ENCODE measurements at places on chromosomes 11 and 22.

- DNase-seq, result no peak
These were observed 722 bp upstream of the GUCY1A2 start for GRCh38 chr11:107018902-107019493.

- DNase-seq, result no peak
These were observed 77.4 kb downstream of the MN1 start for GRCh38 chr22:27724157-27724556.

DNA sequence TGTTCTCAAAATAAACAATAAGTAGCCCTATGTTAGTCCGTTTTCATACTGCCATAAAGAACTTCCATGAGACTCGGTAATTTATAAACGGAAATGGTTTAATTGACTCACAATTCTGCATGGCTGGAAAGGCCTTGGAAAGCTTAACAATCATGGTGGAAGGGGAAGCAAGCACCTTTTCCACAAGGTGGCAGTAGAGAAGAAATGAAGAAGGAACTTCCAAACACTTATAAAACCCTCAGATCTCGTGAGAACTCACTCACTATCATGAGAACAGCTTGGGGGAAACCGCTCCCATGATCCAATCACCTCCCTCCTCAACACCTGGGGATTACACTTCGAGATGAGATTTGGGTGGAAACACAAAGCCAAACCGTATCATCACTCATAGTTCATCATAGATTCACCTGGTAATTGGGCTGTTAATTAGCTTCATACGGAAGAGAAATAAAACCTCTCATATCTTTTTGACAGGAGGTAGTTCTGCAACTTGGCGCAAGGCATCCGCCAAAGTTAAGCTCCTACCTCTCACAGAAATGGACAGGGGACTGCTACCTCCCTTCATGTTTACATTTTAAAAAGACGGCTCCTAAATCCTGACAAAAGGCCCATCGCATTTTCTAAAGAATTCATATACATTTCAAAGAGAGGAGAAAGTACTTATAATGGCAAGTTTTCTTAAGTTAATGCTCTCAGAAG lies 49.0 kb downstream of the MUC15 start:
- DNase-seq, result no peak

- no peak for DNase-seq
These were observed 1.5 kb downstream of the LTBP3 start for GRCh38 chr11:65556470-65557279.

DNA sequence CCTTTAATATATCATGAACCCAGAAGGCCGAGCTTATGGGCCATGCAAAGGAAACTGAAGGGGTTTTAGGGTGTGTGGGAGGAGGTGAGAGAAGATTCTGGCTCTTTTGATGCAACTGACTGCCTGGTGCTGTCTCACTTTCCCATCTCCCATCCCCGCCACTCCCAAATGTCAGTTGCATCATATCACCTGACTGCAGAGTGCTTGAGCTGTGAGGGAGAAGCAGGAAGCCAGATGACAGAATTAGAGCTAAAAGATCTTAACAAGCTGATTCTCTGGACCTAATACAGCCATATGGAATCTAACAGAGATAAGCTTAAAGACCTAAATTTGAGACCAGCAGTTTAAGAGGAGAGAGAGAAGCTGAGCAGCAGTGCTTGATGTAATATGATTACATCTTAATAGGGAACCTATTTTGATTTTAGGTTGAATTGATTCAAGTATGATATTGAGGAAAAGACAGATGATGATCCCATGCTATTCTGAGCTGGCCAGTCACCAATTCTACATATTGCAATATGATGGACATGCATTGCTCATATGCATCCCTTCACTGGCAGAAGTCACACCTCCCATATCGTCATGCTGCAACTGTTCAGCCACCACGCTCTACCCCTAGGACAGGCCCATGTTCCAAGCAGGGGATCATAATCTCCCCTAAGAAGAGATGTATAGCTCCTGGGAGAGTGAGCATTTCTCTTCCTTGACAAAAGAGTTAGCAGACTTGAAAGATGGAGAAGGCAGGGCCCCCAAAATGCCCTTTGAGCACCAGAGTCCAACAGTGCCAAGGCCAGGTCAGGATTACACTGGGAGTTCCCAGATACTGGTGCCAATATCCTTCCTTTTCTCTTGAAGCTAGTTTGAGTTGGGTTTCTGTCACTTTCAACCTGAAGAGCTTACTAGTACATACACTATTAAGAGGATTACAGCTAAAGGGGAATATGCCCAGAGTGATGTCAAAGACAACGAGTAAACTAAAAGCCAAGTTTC lies 44.9 kb downstream of the PLEKHA7 start:
- no peak for DNase-seq

DNA sequence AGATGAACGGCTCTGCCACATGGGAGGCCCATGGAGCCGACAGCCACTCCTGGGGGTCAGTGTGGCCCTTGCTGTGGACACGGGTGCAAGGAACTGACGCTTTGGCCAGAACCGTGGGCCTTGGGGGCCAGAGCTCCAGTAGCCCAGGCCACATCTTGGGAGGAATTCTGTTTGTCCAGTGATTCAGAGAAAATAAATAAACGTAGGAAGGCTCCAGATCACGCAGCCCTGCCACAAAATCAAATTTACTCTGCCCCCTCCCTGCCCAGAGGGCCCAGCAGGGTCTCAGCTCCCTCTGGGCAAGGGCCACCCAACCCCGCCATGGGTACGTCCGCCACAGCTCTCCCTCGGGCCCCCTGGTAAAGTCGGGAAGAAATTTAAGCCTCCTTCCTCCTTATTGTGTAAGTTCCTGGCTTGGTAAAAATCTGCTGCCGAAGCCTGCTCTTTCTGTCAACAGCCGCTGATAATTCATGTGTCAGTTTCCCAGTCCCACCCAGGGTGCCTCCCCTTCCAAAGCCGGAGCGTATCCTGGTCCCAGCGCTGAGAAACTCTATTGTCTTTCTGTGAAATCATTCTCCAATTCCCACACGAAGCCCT lies 6.9 kb upstream of the MUC5AC start:
- DNase-seq, result no peak

GRCh38 chr11:92796744-92797143 lies 172.7 kb upstream of the MTNR1B start:
- no peak for DNase-seq

DNA sequence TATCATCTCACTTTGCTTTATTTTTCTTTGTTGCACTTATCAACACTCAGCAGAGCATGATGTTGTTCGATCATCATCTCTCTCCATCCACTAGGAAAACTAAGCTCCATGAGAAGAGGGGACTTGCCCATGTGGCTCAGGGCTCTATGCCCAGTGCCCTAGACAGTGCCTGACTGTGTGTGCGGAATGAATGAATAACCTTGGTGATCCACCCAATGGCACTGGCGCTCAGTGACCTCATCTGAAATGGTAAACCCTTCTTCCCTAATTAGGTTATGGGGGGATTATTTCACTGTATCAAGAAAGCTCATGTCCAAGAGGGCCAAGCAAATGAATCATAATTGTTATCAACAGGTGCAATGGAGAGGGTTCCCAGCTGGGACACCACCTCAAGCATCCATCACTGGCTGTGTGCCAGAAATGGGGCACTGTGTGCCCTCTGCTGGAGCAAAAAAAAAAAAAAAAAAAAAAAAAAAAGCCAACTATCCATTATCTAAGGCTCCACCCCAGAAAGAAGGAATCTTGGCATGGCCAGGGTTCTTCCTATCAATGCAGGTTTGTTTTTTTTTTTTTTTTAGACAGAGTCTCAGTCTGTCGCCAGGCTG lies 172.6 kb downstream of the LARGE1 start:
- DNase-seq, result no peak

GRCh38 chr11:4195909-4196308 lies 101.3 kb downstream of the RRM1 start:
- no peak for DNase-seq

DNA sequence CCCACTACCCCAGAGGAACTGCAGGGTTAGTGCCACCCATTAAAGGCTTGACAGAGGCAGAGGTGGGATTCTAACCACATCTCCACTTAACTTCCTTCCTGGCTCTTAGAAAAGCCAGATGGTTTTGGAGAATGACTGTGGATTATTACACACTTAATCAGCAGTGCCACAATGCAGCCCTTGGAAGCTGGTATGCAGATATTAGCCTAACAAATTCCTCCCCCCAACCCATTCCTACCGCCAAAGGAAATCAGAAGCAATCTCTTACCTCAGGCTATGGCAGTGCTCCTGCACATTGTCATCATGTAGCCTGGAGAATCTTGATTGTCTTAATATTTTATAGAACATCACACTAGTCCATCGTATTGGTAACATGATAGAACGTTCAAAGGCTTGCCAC lies 23.2 kb upstream of the NRGN start:
- DNase-seq, result no peak

GRCh38 chr11:36212564-36213392 lies 76.4 kb downstream of the COMMD9 start:
- DNase-seq, result no peak

GRCh38 chr11:35907648-35908431 lies 36.0 kb upstream of the LDLRAD3 start:
- DNase-seq, result no peak

GRCh38 chr11:2525166-2525861 lies 80.5 kb downstream of the KCNQ1 start:
- no peak for DNase-seq

- no peak for DNase-seq
These were observed 631 bp downstream of the PHF21A start for GRCh38 chr11:46120346-46121300.

DNA sequence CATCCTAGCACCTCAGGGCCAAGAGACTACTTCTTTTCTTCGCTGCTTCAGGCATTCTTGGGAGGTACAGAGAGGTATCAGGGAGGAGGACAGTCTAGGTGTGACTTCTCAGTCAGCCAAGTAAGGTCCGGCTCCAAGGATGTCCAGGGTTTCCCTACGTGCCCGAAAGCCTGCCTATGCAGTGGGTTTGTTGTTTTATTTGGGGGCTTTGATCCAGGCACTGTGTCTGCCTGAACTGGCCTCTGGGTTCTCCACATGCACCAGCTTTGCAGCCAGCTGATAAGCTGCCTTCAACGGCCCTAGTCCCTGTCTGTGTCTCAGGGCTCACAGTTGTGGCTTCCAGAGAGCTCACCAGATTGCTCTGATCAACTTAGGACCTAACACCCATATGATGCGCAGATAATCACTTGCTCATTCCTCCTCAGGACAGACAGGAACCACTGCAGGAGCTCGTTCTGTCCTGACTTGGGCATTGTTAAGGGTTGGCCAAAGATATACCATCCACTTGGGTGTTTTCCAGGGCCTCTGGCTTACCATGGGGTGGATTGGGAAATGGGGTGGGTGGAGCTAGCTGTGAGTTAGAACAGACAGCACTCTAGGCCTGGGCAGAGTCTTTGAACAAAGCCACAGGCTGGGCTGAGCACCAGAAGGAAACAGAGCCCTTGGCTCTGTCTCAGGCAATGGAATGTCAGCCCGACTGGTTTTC lies 45.5 kb upstream of the CRYBB3 start:
- DNase-seq, result no peak

GRCh38 chr11:93396316-93396715 lies 65.8 kb downstream of the DEUP1 start:
- no peak for DNase-seq

- no peak for DNase-seq
These were observed 46.5 kb downstream of the XRRA1 start for GRCh38 chr11:74902342-74902741.

DNA sequence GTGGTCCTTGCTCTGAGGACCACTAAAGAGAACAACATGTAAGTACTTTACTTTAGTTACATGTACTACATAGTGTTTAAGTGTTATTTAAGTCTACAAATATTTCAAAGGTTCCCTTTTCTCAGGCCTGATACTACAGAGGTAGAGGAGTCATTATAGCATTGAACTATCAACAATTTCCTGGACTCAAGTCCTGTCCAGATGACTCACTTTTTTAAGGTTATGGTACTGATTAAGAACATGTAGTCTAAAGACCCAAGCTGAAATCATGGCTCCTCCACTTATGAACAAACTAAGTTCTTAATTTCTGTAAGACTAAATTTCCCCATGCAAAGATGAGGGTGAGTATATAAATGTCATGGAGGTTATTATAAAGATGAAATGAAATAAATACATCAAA lies 74.7 kb downstream of the NARS2 start:
- no peak for DNase-seq

DNA sequence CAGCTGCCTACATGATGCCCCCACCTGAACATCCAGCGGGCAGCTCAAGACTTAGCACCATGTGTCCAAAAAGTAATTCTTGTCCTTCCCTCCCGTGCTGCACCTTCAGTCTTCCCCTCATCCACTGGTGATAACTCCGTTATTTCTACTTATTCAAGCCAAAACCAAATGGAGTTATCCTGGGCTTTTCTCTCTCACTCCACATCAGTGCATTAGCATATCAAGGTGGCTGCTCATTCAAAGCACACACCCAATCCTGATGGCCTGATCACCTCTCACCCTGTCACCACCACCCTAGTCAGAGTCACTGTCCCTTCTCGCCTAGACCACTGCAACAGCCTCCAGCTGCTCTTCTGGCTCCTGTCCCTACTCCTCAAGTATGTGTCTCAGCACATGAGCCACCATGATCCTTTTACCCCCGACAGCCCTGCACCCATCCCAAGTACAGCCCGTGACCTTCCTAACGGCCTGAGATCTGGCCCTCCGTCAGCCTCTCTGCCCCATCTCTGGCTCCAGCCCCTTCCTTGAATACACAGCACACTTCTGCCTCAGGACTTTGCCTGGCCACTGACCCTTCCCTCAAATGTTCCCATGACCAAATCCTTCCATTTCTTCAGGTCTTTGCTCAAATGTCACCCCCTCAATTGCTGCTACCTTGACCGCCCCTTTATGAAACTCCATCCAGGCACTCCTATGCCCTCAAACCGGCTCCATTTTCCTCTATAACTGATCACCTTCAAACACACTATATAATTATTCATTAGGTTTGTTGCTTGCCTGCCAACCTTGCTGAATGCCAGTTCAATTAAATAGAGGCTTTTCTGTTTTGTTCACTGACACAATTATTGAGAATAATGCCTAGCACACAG lies 19.7 kb upstream of the SLC25A1 start:
- no peak for DNase-seq

GRCh38 chr11:128036006-128036405 lies 551.4 kb downstream of the ETS1 start:
- no peak for DNase-seq

Data from stimulated activated CD4-positive, alpha-beta T cell treated with anti-CD3 and anti-CD28 coated beads, Interleukin-1b, Interleukin-23, amount 100 ng/mL, for 4 hours (primary cell).